ENCODE measurements at places on chromosomes 2 and 18. TPM values are rescaled to one million over a fixed set of nuclear protein-coding genes. Genes with fewer than 3 reads are reported as not detected.

STK11IP gene
- 24.3 TPM for total RNA-seq

RAX gene
- not detected for total RNA-seq

DNAH6 gene
- total RNA-seq = 0.70 TPM

DYNAP gene
- not detected for total RNA-seq

CACNB4 gene
- total RNA-seq = 1.00 TPM

HADHA gene
- 150 TPM for total RNA-seq

All from Caco-2 (cell line).